Immature natural killer cell (primary cell): ENCODE measurements at places on chromosomes 4 and X. TPM values are rescaled to one million over a fixed set of nuclear protein-coding genes. Genes with fewer than 3 reads are reported as not detected.

GRCh38 chr4:137029026-137029425, 503.3 kb downstream of the PCDH18 start:
- DNase-seq = no peak

DNA sequence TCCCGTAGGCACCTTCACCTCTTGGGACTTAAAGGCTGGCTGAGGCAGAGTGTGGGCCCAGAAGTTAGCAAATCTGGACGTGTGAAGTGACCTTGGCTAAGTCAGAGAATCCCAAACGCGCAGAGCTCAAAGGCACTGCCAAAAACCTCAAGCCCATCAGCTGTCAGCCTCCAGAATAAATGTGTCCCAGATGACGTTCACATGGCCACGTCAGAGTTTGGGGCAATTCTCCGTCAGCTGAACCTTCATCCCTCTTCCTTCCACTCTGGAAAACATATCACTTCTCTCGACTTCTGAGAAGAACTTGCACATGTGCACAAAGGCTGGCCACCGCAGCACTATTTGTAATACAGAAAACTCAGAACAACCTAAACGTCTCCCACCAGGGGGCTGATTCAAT, 35.7 kb upstream of the APLN start:
- no peak for DNase-seq

Gene MAGEA1
- polyA plus RNA-seq = not detected

GRCh38 chr4:40991908-40992307, 222.4 kb downstream of the APBB2 start:
- no peak for DNase-seq

Gene SPANXN4
- not detected for polyA plus RNA-seq

GRCh38 chrX:112867570-112867969, 26.9 kb upstream of the AMOT start:
- DNase-seq = no peak
